ENCODE measurements at places on chromosomes 3 and 15.

DNA sequence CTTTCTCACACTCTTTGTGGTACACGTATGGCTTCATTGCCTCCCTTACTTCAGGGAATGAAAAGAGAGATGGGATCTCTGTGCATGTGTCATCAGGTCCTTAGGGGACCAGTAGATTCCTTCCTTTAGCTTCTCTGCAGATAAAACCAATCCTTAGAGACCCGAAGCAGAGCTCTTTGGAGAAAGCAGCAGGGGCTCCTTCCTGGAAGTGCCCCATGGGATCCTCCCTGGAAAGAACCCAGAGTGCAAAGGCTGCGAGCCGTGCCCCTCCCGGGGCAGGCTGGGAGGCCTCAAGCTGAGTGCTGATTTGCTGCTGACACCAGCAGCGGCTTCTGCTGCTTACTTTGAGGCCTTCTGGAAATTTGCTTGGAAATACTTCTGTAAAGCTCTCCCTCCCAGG is 328.6 kb upstream of the RGMA start:
- no peak for DNase-seq

- no peak for DNase-seq
Measured at GRCh38 chr3:152591515-152591914, 243.4 kb upstream of the P2RY1 start.

GRCh38 chr3:25000971-25001591 is 427.0 kb upstream of the RARB start:
- no peak for DNase-seq

DNA sequence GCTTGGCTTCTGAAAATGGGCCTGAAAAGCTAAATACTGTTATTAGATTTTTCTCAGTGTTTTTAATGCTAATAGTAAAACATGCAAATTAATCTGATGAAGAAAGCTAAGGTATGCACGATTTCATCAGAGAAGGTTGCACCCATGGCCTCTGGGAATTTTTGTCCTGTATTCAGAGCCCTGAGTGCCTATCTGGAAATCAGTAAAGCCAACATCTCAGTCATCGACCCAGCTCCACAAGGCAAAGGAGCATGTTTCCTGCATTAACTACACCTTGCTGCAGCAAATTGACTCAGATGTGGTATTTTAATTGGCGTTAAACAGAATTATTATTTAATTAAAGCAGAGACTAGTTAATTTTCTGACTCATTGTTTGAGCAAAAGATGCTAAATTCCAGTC is 49.0 kb upstream of the TP63 start:
- no peak for DNase-seq

GRCh38 chr15:47728426-47728825 is 11.1 kb downstream of the SEMA6D start:
- no peak for DNase-seq

GRCh38 chr3:143827425-143827824 is 20.8 kb downstream of the SLC9A9 start:
- DNase-seq, result no peak

GRCh38 chr15:76533995-76534394 is 197.4 kb downstream of the ISL2 start:
- DNase-seq, result no peak

- no peak for DNase-seq
Measured at GRCh38 chr3:126848991-126849390, 133.9 kb upstream of the PLXNA1 start.

- DNase-seq, result no peak
Measured at GRCh38 chr15:68958597-68958996, 28.3 kb downstream of the SPESP1 start.

DNA sequence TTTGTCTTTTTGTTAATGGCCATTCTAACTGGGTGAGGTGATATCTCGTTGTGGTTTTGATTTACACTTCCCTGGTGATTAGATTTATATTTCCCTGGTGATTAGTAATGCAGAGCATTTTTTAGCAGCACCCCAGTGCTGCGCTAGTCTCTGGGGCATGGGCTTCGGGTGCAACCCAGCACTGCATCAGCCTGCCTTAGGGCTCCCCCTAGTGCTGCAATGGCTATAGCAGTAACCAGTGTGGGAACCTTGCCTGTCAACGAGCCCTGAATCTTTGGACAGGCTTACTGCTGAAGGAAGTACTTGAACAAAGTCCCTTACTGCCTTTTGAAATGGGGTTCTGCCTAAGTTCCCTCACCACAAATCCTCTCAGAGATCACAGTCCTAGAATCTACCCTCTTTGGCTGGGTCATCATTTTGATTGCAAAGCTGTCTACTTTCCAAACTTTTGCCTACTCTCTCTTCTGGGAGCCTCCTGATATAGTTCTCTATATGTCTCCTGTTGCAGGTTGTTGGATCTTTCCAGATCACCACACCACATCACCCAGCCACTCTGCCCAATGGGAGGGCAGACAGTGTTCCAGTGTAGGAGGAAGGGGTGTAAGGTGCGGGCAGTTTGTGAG is 79.2 kb upstream of the CCNL1 start:
- DNase-seq, result no peak

All from cortex of kidney (tissue), 1 donor.